ENCODE measurements at places on chromosomes 7 and 10.

- no peak for DNase-seq
These were observed 18.9 kb downstream of the EPHB4 start for GRCh38 chr7:100808354-100808875.

- no peak for DNase-seq
These were observed 4.5 kb upstream of the HKDC1 start for GRCh38 chr10:69215405-69216171.

GRCh38 chr10:34599026-34599795 is 215.9 kb downstream of the PARD3 start:
- no peak for DNase-seq

- peak; percentile 50 for DNase-seq
These were observed 523 bp downstream of the PURB start for GRCh38 chr7:44884621-44885393.

- DNase-seq = no peak
These were observed 57.0 kb downstream of the CHST3 start for GRCh38 chr10:72020914-72021809.

- no peak for DNase-seq
These were observed 19.6 kb upstream of the GTPBP4 start for GRCh38 chr10:968546-969199.

GRCh38 chr7:101615446-101615845 is 13.7 kb downstream of the MYL10 start:
- no peak for DNase-seq

DNA sequence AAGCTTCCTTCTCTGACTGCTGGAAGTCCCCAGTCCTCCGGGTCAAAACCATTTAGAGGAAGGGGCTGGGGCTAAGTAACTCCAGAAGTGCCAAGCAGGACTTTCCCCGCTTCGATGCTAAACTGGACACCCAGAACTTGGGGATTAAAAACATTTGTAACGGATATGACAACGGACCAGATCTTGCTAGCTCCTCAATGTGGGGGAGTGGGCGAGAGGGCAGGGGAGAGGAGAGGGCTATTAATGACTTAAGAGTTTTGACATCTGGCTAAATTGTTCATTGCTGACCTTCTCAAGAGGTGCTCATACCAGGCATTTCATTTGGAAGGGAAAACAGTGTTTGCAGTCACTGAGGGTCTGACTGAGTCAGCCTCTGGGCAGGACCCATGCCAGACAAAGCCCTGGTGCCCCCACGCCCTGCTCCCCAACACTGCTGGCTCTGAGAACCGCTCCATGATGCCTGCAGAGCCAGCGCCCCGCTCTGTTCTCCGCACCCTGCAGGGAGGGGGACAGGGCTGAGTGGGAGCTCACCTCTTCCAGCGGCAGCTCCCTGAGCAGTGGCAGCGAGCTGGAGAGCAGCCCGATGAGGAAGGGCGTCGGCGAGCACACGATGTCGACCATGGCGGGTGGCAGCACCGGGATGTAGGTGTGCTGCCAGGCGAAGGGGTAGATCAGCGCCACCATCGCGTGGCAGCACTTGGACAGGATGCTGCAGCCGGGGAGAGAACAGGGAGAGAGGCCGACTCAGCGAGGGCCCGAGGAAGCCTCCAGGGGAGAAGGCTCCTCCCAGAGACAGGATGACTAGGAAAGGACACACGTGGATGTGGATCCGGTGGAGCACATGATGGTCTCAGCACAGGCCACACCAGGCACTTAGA is 47.7 kb upstream of the MKRN1 start:
- no peak for DNase-seq

- no peak for DNase-seq
These were observed 33.0 kb downstream of the BAMBI start for GRCh38 chr10:28710202-28710886.

- DNase-seq = no peak
These were observed 537 bp upstream of the MRPS24 start for GRCh38 chr7:43869867-43870240.

DNA sequence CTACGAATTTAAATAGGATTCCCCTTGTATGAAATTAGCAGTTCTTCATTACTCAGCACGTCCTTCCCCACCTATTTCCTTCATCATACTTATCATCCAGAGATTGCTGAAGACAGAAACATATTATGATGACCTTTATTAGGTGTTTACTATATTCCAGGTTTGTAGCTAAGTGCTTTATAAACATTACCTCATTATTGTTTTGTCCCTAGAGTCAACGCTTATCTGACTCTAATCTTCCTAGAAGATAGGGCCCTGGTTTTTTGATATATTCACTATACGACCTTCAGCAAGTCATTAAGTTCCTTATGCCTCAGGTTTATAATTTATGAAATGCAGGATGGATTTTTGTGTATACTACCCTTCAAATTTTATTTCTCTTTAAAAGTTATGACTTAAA is 36.8 kb upstream of the NRP1 start:
- DNase-seq = no peak

DNA sequence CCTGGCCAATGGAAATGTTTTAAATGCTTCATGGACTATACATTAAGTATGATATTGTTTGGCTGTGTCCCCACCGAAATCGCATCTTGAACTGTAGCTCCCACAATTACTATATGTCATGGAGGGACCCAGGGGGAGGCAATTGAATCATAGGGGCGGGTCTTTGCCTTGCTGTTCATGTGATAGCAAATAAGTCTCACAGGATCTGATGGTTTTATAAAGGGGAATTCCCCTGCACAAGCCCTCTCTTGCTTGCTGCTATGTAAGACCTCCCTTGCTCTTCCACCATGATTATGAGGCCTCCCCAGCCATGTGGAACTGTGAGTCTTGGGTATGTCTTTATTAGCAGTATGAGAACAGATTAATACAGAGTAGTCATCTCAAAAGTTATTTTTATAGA is 32.4 kb upstream of the GRB10 start:
- no peak for DNase-seq

DNA sequence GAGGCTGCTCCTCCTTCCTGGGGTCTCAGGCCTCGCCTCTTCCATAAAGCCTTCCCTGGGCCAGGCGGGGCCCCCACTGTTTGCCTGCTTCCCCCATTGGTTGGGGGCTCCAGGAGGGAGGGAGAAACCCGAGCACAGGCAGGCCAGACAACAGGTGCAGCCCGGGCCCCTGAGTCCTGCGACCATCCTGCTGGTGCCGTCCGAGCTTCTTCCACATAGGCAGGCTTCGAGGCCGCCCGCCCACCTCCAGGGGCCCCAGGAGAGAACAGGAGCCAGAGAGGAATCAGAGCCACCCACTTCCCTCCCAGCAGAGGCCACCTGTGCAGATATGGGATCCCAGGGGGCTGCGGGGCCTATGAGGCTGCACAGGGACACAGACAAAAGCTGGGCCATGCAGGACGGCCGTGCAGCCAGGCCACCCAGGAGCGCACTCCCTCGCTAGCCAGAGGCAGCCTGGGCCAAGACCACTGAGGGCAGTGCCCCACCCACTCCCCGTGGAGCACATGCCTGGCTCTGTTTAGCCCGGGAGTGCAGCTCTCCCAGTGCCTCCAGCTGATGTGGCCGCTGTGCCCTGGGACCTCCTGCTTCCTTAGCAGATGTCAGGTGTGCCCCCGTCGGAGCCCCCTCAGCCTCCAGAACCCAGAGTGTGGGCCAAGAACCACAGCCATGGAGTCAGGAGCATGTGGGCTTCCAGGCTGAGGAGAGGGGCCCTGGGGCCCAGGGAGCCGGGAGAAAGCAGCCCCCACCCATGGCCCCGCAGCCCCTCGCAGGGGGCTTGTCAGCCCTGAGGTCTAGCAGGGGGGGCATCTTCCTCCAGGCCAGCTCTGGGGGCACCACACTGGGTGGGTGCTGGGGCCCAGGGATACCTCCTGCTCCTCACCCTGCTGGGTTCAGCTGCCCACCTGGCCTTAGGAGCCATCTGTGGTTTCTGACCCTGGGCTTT is 59.9 kb upstream of the INPP5A start:
- peak; percentile 62 for DNase-seq

DNA sequence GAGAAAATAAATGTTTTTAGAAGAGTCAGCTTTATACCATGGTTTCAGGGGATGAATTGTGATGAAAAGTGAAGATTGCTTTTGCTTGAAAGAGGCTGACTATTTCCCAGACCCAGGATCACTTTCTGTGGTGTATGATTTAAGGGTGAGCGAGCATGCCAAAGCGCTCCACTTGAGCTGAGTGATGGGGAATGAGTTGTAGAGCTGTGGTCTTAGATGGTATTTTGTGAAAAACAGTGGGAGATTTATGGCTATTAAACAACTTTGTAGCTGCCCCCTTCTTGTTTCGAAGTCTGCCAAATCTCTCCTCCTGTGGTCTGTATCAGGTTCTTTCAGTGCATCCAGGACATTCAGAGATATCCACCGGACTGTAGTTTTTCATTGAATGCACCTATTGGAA is 888.2 kb downstream of the LRMDA start:
- DNase-seq = no peak

- peak; percentile 71 for DNase-seq
These were observed 47.7 kb downstream of the ZCCHC24 start for GRCh38 chr10:79397575-79398303.

DNA sequence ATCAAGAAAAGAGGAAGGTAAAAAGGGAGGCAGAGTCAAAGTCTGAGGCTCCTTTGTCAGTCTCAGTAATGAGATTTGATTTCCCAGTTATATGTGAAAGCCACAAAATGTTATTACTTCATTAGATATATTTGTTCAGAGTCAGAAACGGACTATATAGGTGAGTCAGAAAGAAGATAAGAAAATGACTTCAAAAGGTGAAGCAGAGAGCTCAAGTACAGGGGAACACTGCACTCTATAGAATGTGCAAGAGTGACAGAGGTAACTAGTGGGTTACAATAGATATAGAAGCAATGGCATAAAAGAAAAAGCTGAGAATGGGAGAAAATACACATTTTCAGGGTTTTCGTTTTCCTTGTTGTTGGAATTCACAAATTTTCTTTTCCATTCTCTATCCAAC is 43.3 kb downstream of the DGKB start:
- no peak for DNase-seq

GRCh38 chr7:28292834-28293526 is 112.4 kb upstream of the JAZF1 start:
- no peak for DNase-seq

- DNase-seq = no peak
These were observed 88.8 kb downstream of the ELMO1 start for GRCh38 chr7:37359662-37360444.

DNA sequence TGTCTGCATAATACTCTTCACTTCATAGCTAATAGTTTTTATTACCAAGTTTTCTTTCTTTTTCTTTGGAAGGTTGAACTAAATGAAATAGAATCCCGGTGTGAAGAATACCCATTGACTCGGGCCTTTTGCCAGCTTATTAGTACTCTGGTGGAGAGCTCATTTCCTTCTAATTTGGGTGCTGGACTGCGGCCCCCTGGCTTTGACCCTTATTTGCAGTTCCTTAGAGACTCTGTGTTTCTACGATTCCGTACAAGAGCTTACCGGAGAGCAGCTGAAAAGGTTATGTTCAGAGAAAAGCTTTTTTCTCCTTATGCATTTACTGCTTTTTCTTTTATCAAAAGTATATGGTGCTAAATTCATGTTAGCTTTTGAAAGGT is 40.2 kb downstream of the NUP205 start:
- DNase-seq = no peak

- no peak for DNase-seq
These were observed 167.1 kb upstream of the ADO start for GRCh38 chr10:62637249-62638061.

DNA sequence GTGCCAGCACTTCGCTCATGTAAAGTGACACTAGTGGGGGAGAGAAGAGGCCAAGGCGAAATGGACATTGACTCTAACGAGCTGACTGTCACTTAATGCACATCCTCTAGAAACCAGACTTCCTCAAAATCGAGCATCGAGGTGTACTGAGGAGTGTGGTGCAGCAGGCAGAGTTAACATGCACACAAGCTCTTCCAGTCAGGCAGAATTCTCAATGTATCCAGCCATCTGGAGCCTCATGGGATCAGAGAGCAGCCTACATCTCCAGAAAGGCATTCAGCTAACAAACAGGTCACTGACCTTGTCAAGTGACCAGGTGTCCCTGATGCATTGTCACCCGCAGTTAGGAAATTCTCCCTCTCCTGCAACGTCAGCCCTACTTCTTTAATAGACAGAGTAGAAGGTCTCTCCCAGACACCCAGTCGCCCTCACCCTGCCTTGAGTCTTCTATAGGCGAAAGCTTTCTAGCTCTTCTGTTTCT is 259.8 kb upstream of the AOAH start:
- no peak for DNase-seq

DNA sequence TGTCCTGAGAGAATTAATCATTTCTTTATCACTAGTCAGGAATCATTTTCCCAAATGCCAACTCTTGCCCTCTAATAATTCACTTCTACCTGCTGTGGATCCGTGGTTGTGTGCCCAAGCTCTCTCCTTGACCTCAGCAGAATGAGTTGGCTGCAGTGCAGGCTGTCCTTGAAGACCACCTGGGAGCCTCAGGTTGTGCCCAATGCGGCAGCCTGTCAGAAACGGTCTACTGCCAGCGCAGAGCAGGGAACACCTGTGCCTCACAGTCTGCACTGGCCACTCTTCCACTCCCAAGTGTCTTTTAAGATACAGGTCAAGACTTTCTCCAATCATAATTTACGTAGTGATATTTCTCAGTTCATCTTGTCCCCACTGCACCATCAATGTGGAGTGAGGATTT is 246.0 kb upstream of the PHF14 start:
- no peak for DNase-seq

GRCh38 chr10:69861251-69862240 is 59.8 kb downstream of the COL13A1 start:
- no peak for DNase-seq
